ENCODE measurements at places on chromosomes 2 and 18. TPM values are rescaled to one million over a fixed set of nuclear protein-coding genes. Genes with fewer than 3 reads are reported as not detected.
A peak's percentile ranks its signal among the peaks of the same experiment; 100 is the strongest.

- peaks cover 2% of the 10 kb centered on the region for H3K4me1 ChIP-seq
- no peak for DNase-seq
- H3K27me3 ChIP-seq, result peaks cover 17% of the 10 kb centered on the region
- no peak overlapping the region for H3K27ac ChIP-seq
These were observed 72.7 kb downstream of the KCNG2 start for GRCh38 chr18:79870301-79871025.

Gene ZNF521
- total RNA-seq, result not detected

Gene AMER3
- not detected for total RNA-seq

Gene VWA3B
- not detected for total RNA-seq

DNA sequence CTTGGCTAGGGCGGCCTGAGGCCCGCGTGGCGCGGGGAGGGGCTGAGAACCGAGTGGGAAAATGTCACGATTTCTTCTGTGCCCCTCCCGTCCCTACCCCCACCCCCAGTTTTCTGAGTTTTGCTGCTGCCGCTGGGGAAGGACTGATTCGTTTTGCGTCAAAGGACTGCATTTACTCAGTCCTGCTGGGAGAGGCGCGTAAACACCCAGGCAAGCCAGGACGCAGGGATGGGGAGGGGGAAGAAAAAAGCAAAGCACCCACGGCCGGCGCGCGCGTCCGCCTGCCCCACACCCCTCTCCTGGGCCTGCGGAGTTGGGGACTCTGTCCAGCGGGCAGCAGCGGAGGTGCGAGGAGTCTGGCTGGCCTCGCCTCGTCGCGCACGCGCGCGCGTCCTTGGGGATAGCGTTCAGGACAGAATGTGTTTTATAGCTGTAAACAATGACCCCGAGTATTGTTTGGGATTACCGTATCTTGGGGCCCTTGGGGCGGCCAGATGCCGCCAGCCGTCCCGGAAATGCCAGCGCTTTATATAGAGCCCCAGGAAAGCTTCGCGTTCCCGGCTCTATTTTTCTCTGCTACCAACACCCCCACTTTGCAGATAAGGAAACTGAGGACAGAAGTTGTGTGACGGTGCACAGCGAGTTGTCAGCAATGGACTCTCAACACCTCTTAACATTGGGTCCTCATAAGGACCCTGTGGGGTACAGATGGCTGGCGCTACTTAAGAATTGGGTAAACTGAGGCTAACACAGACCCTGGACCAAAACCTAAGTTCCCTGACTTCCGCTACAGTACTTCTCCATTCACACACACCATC is 1.7 kb upstream of the FOSL2 start:
- H3K4me1 ChIP-seq, result peaks cover 20% of the 10 kb centered on the region
- DNase-seq, result no peak
- H3K36me3 ChIP-seq, result peaks cover 2% of the 10 kb centered on the region
- no peaks in the 10 kb centered on the region for H3K27me3 ChIP-seq
- peak overlapping the region; percentile 90 for H3K4me3 ChIP-seq

DNA sequence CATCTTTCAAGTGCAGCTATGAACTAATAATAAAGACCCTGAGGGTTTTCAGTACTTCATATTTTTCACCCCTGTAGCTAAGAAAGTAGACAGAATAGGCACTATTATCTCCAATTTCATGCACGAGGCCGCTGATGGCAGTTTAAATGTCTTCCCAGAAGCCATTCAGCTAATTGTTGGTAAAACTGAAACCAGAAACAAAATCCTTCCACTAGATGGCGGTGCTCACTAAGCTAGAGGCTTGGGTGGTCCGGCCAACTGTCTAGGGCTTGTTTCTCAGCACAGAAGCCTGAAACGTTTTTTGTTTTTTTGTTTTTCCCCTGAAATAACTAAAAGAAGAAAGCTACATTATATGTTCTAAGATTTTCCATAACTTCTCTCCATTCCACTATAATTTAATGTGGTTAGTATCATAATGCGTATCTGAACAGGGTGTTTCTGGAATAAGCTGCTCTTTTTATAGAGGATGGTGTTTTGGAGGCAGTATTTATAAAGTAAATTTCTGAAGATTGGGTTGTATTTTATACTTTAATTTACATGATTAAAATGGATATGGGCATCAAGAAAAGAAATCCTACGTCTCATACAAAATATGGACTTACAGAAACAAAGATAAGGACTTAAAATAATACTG is 159.4 kb downstream of the PIK3C3 start:
- DNase-seq, result no peak
- peaks cover 13% of the 10 kb centered on the region for H3K4me1 ChIP-seq
- H3K36me3 ChIP-seq, result peaks cover 9% of the 10 kb centered on the region
- H3K27ac ChIP-seq, result no peak overlapping the region

DNA sequence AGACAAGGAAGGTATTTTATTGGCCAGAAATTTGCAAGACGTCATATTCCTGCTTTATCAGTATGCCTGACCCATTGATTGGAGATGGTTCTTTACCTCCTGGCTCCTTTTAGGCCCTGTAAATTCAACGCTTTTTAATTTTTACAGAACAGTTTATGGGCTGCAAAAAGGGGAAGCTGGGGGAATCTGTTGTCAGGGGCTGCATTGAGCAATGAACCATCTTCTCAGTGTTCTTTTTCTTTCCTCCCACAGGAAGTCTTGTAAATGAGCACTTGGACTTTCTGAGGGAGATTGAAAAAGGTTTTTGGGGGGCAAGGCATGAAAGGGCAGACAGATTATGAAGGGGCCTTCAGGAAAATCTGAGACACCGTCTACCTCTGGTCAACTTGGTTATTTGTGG is 503.6 kb upstream of the TNP1 start:
- no peak overlapping the region for H3K4me3 ChIP-seq
- no peak overlapping the region for H3K27ac ChIP-seq
- H3K4me1 ChIP-seq, result no peaks in the 10 kb centered on the region
- no peak for DNase-seq

GRCh38 chr2:37337620-37338280 is 6.7 kb upstream of the QPCT start:
- no peak for DNase-seq
- H3K36me3 ChIP-seq, result no peaks in the 10 kb centered on the region
- no peaks in the 10 kb centered on the region for H3K4me1 ChIP-seq
- no peak overlapping the region for H3K27ac ChIP-seq
- no peak overlapping the region for H3K4me3 ChIP-seq
- H3K27me3 ChIP-seq, result peaks cover 15% of the 10 kb centered on the region

Gene EHD3
- total RNA-seq, result 3.9 TPM

DNA sequence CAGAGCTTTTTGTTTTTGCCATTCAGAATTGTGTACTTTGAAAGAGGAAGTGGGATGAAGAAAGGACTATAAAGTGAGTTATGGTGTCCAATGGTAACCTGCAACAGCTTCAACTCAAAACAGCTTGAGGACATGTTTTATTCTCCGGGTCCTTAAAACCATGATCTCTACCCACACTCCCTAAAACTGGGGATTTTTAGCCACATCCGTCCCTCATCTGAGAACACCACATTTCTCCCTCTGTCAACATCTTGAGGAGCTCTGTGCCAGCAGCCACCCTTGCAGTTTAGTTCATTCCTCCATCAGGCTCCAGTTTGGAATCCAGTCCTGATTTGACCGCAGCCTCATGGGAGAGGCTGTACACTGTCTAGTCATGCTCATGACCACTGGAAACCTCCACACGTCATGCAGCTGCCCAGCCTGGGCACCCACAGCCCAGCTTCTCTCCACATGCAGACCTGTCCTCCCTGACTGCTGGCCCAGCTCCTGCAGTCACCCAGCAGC is 62.6 kb downstream of the C18orf63 start:
- H3K27me3 ChIP-seq, result no peaks in the 10 kb centered on the region
- H3K36me3 ChIP-seq, result no peaks in the 10 kb centered on the region
- H3K4me3 ChIP-seq, result peak overlapping the region; percentile 77
- H3K27ac ChIP-seq, result peak overlapping the region; percentile 93

DNA sequence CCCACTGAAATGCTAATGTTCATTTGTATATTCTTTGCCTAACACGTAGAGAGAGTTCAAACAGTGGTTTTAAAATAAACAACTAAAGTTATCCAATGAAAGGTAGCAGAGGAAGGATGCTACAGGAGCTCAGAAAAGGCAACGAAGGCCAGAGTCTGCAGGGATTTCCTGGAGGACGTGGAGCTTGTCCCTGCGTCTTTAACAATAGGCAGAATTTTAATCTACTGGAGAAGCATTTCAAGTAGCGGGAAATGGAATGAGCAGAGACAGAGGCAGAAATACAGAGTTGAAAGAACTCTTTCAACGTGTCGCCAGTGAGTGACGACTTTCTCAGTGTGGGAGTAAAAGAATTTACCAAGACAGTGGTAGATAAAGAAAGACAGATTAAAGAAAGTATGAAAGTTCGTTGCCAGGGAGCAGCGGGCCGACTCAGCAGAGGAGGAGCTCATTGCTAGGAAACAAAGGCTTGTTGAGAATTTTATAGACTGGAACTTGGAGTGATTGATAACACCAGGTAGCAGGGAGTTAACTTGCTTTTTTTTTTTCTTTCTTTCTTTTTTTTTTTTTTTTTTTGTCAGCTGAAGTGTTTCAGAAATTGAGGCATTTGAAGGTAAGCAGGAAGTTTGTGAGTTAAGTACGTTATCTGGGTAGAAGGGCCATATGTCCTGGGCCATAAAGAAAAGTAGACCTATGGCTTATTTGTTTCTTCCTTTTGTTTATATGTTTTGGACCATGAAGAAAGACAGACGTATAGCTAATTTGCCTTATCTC is 625 bp upstream of the NBAS start:
- H3K36me3 ChIP-seq, result peaks cover 2% of the 10 kb centered on the region
- H3K27ac ChIP-seq, result peak overlapping the region; percentile 94
- H3K27me3 ChIP-seq, result peaks cover 11% of the 10 kb centered on the region
- peak overlapping the region; percentile 98 for H3K4me3 ChIP-seq
- DNase-seq, result no peak
- H3K4me1 ChIP-seq, result peaks cover 32% of the 10 kb centered on the region

DNA sequence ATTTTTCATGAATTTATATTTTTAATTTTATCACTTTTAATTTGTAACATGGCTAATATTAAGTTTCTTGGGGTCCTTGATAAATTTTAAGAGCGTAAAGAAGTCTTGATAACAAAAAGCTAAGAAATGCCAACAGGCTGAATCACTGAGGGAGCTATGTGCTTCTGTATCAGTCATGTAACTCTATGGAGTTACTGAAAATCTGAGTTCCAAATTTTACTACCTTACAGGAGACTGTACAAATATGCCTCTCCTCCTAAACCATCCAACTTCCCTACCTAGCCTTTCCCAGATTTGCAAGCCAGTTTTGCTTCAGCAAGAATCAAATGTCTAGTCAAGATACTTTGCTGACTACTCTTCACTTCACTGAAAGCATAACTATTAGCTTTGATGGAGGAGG is 35.7 kb downstream of the FEZ2 start:
- peaks cover 20% of the 10 kb centered on the region for H3K4me1 ChIP-seq
- H3K36me3 ChIP-seq, result peaks cover 15% of the 10 kb centered on the region
- H3K4me3 ChIP-seq, result no peak overlapping the region
- no peak for DNase-seq
- H3K27me3 ChIP-seq, result no peaks in the 10 kb centered on the region

- H3K36me3 ChIP-seq, result no peaks in the 10 kb centered on the region
- no peak overlapping the region for H3K27ac ChIP-seq
- DNase-seq, result no peak
- no peaks in the 10 kb centered on the region for H3K4me1 ChIP-seq
- peaks cover 4% of the 10 kb centered on the region for H3K27me3 ChIP-seq
These were observed 225.1 kb downstream of the ZNF385B start for GRCh38 chr2:179636100-179636980.

Gene ACVR1C
- 3.3 TPM for total RNA-seq

GRCh38 chr2:207926133-207926988 is 99.0 kb downstream of the PLEKHM3 start:
- no peak overlapping the region for H3K27ac ChIP-seq
- H3K4me1 ChIP-seq, result peaks cover 4% of the 10 kb centered on the region
- DNase-seq, result no peak

Gene IL36RN
- total RNA-seq, result not detected

DNA sequence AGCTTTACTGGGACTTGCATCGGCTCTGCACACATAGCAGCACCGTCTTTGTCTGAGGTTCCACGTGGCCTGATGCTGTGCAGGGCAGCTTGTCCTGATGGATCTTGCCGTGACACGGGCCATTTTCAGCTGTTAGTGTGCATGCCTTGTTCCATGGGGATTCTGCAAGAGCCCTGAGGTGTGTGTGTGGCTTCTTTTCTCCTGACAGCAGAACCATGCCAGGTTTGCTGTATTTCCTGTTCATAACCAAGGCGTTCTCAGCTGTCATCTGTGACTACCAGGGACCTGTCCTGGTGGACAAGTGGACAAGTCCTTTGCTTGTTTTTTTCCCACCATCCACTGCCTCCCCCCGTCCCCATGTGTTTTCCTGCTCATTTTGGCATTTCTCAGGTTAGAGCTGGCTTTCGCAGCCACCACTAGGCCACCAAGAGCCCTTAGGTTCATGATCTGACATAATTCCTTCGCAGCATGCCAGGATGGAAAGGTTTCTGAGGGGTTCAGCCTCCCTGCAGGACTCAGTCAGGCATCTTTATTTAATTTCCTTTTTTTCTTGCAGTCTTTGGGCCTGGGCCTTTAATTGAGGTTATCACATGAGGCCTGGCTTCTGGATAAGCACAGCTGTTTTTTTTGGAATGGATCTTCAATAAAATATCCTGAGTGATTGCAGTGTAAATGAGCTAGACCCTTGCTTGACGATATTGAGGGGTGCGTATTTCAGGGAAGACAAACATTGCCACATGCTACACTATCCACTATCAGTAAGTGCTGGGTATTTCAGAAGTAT is 139.4 kb downstream of the NCK2 start:
- peak overlapping the region; percentile 57 for H3K27ac ChIP-seq
- peak overlapping the region; percentile 73 for H3K4me3 ChIP-seq
- H3K4me1 ChIP-seq, result peaks cover 55% of the 10 kb centered on the region

- H3K27me3 ChIP-seq, result peaks cover 12% of the 10 kb centered on the region
- no peak for DNase-seq
- H3K4me3 ChIP-seq, result no peak overlapping the region
- H3K27ac ChIP-seq, result no peak overlapping the region
- peaks cover 4% of the 10 kb centered on the region for H3K36me3 ChIP-seq
These were observed 69.4 kb upstream of the SH3RF3 start for GRCh38 chr2:109059474-109060165.

GRCh38 chr2:36693825-36694224 is 2.7 kb upstream of the VIT start:
- H3K4me1 ChIP-seq, result peaks cover 2% of the 10 kb centered on the region
- DNase-seq, result no peak
- H3K27me3 ChIP-seq, result peaks cover 33% of the 10 kb centered on the region

- H3K4me3 ChIP-seq, result peak overlapping the region; percentile 33
- DNase-seq, result no peak
- peaks cover 13% of the 10 kb centered on the region for H3K36me3 ChIP-seq
- H3K4me1 ChIP-seq, result peaks cover 10% of the 10 kb centered on the region
- H3K27me3 ChIP-seq, result no peaks in the 10 kb centered on the region
These were observed 54.0 kb downstream of the PELI1 start for GRCh38 chr2:64090264-64090663.

DNA sequence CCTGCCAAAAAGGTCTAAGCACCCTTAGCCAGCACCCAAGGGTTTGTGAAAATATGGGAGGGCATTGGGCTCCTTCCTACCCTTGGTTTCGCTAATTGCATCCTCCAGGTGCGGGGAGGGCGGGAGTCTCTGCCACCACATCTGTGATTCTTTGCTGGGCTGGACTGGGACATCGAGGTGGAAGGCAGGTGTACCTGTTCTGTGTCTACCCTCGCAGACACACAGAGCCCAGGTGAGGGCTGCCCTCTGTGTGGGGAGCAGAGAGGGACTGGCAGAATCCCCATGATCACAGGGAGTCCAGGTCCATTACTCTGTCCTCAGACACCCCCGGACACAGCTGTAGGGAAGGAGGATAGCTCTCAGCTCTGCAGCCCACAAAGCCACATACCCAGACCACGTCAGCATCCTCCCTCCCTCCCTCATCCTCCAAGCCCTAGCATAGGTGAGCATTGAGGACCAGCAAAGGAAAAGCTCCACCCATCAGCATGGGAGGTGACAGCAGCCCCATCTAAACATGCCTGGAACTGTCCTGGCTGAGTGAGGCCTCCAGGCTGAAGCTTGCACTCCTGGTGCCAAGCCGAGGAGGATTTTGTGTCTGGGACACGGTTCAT is 49.8 kb downstream of the PLB1 start:
- H3K36me3 ChIP-seq, result no peaks in the 10 kb centered on the region
- H3K27ac ChIP-seq, result peak overlapping the region; percentile 93
- no peak for DNase-seq
- peak overlapping the region; percentile 50 for H3K4me3 ChIP-seq
- H3K27me3 ChIP-seq, result no peaks in the 10 kb centered on the region
